ENCODE measurements at places on chromosomes 1 and 21.

DNA sequence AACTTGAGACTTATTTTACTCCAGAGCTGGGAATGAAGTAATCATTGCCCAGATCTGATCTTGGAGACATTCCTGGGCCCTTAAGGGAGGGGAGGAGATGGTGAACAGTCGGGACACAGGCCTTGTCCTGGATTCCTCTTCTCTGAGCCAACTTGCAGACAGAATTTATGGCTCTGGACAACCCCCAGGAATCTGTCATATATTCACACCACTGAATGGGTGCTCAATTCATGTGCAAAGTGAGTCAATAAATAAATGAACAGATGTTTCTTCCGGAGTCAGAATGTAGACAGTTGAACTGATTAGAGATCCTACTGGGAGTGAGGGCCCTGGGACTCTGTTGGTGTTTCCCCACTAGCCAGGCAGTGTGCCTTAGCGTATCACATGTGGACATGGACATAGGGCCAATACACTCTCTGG is 2.6 kb downstream of the TUFT1 start:
- no peak for DNase-seq

- DNase-seq: no peak
Measured at GRCh38 chr1:224127925-224128819, 14.3 kb downstream of the FBXO28 start.

- DNase-seq: no peak
Measured at GRCh38 chr1:199163670-199164069, 524.8 kb downstream of the PTPRC start.

- peak; percentile 4 for DNase-seq
Measured at GRCh38 chr1:233025157-233025556, 74.7 kb downstream of the NTPCR start.

DNA sequence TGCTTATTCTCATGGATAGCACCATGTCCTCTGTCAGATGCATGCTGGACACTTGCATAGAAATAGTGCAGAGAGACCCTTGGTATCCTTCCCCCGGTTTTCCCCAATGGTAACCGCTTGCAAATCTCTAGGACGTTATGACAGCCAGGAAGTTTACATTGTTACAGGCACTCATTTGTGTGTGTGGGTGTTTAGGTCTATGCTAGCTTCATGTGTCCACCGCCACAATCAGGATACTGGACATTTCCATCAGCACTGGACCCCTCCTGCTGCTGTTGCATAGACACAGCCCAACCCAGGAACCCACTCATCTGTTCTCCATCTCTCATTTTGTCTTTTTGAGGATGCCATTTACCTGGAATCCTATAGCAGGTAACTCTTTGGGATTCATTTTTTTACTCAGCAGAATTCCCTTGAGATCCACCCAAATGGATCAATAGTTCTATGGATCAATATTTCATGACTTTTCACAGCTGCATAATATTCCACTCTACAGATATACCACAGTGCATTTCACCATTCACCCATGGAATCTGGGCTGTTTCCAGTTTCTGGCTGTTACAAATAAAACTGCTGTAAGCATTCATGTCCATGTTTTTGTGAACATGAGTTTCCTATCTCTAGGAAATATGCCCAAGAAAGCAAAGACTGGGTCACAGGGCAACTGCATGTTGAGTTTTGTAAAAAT is 6.6 kb upstream of the WNT9A start:
- DNase-seq: no peak

GRCh38 chr1:228366062-228366865 is 40.4 kb downstream of the TRIM11 start:
- no peak for DNase-seq

- DNase-seq: no peak
Measured at GRCh38 chr1:160707236-160708064, 4.2 kb downstream of the CD48 start.

- DNase-seq: no peak
Measured at GRCh38 chr21:33398361-33398760, 4.9 kb upstream of the IFNGR2 start.

DNA sequence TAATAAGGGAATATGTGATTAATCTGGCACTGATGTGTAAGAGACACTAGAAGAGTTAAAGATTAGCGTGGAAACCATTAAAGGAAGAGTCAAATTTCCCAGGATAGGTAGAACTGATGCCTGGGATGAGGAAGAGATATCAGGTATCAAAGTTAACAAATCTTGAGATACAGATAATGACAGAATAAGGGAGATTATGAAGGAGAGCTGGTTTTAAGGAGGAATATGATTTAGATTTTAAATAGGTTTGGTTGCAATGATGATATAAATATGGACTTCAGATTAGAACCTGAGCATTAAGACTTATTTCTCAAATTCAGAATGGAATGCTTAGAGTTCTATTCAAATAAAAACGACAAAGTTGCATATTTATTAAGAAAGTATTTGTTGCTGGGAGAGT is 26.2 kb downstream of the MAGI3 start:
- no peak for DNase-seq

DNA sequence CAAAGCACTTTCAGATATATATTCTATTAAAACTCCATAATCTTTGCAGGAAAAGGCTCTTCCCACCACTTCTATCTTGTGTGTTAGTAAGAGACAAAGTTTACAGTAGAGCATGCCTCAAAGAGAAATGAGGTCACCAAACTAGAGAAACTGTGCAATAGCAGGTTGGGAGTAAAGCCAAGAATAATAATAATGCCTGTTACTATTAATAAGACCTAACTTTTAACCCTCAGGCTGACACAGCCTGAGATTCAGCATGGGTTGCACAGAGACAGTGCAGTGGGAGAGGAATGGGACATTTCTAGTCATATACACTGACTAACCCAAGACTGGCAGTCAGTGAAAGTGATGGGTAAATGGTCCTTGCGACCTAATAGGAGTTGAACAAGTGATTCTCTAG is 320.2 kb upstream of the NFIA start:
- DNase-seq: no peak

DNA sequence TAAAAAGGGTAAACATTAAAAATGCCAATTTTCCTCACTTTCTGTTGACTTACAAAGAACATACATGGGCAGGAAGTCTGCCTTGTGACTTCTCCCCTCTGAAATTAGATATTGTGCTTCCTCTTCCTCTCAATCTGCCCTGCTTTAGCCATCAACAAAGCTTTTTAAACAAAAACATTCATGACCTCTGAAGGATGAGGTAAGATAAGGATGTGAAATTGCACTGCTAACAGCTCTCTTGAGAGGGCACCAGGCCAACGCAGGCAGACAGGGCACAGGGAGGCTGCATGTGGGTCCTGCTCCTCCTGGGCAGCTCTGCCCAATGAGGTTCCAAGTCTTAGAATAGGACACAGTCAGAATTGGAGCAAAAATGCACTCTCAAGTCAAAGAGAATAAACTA is 62.1 kb downstream of the DEGS1 start:
- peak; percentile 3 for DNase-seq

DNA sequence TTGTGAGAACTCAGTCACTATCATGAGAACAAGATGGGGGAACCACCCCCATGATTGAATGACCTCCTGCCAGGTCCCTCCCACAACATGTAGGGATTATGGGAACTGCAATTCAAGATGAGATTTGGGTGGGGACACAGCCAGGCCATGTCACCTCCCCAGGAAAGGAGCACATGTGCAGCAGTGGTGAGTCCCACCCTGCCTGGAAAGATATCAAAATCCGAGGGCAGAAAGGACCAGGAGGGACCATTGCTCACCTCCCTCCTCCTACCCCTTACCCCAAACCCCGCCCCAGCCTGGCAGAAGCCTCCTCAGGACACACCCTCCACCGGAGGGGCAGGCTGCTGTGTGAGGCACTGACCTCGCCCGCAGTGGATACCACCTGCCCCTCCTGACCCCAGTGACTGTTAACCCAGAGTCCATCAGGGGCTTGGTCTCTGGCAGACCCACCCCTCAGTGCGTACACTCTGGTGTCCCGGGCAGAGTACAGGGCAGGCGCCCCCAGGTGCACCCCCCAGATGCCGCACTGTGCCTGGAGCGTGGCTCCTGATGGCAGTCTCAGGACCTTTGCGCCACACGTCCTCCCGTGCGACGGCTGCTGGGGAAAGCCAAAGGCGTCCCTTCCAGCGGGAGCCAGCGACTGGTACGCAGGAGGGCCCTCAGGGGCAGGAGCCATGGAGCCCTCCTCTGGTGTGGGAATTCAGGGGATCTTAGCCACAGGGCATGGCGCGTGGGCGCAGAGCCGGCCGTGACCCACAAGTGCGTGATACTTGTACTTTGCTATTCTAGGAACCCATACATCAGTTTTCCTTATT is 20.9 kb downstream of the PDXK start:
- no peak for DNase-seq

DNA sequence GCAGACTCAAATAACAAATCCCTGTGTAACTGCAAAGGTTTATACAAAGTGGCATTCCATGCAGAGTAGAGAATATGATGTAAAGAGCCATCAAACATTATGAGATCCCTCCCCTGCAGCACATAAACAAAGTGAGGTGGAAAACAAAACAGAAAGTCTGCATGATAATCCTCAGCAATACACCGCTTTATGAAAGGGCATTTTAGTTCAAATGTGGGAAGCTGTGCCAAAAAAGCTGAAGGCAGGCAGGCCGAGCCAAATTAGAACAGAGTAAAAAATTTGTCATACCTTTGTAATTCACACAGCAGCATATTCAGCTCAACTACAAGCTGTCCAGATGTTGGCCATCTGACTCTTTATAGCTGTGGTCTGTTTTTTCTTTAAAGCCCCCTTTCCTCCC is 113.5 kb downstream of the LHX9 start:
- no peak for DNase-seq
